Activated effector memory CD4-positive, alpha-beta T cell treated with anti-CD3 and anti-CD28 coated beads, Interleukin-2, amount 50 U/mL, for 16 hours (primary cell): ENCODE measurements at places on chromosomes 1 and 21.

DNA sequence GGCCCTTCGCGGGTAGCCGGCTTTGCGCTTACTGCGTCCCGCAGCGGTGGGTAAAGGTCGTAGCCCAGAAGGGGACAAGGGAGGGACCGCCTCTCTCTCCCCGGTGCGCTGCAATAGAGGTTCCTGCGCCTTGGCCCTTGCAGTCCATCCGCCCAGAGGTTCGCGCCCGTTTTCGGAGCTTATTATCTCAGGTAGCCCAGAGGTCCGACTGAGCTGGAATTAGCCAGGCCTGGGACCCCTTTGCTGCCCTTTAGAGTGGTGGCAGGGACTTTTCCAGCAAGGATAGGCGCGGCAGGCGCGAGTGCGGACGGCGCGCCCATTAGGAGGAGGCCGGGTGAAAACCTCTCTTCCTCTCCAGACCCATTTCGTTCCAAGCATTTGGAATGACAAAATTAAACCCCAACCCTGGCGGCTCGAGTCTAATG lies 5.0 kb downstream of the LHX4 start:
- DNase-seq = peak; percentile 61

GRCh38 chr1:184329962-184330868 lies 56.6 kb upstream of the C1orf21 start:
- no peak for DNase-seq

GRCh38 chr1:111272081-111272480 lies 18.6 kb upstream of the CHIA start:
- DNase-seq = no peak

GRCh38 chr1:151142411-151143056 lies 3.9 kb downstream of the SEMA6C start:
- DNase-seq = no peak

- DNase-seq = no peak
Measured at GRCh38 chr1:60153961-60154360, 80.4 kb upstream of the C1orf87 start.

DNA sequence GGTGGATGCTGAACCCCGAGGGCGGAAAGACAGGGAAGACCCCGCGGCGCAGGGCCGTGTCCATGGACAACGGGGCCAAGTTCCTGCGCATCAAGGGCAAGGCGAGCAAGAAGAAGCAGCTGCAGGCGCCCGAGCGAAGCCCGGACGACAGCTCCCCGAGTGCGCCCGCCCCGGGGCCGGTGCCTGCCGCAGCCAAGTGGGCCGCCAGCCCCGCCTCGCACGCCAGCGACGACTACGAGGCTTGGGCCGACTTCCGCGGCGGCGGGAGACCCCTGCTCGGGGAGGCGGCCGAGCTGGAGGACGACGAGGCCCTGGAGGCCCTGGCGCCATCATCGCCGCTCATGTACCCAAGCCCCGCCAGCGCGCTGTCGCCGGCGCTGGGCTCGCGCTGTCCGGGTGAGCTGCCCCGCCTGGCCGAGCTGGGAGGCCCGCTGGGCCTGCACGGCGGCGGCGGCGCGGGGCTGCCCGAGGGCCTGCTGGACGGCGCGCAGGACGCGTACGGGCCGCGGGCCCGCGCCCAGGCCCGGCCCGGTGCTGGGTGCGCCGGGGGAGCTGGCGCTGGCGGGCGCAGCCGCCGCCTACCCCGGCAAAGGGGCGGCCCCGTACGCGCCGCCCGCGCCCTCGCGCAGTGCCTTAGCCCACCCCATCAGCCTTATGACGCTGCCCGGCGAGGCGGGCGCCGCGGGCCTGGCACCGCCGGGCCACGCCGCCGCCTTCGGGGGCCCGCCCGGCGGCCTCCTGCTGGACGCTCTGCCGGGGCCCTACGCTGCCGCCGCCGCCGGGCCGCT lies 20.7 kb downstream of the FOXO6 start:
- DNase-seq = peak; percentile 76

- no peak for DNase-seq
Measured at GRCh38 chr1:111793923-111794322, 38.2 kb downstream of the DDX20 start.

GRCh38 chr1:229271448-229272159 lies 693 bp downstream of the RAB4A start:
- peak; percentile 79 for DNase-seq

DNA sequence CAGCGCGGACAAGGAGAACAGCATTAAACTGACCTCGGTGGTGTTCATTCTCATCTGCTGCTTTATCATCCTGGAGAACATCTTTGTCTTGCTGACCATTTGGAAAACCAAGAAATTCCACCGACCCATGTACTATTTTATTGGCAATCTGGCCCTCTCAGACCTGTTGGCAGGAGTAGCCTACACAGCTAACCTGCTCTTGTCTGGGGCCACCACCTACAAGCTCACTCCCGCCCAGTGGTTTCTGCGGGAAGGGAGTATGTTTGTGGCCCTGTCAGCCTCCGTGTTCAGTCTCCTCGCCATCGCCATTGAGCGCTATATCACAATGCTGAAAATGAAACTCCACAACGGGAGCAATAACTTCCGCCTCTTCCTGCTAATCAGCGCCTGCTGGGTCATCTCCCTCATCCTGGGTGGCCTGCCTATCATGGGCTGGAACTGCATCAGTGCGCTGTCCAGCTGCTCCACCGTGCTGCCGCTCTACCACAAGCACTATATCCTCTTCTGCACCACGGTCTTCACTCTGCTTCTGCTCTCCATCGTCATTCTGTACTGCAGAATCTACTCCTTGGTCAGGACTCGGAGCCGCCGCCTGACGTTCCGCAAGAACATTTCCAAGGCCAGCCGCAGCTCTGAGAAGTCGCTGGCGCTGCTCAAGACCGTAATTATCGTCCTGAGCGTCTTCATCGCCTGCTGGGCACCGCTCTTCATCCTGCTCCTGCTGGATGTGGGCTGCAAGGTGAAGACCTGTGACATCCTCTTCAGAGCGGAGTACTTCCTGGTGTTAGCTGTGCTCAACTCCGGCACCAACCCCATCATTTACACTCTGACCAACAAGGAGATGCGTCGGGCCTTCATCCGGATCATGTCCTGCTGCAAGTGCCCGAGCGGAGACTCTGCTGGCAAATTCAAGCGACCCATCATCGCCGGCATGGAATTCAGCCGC lies 2.5 kb downstream of the S1PR1 start:
- peak; percentile 84 for DNase-seq

DNA sequence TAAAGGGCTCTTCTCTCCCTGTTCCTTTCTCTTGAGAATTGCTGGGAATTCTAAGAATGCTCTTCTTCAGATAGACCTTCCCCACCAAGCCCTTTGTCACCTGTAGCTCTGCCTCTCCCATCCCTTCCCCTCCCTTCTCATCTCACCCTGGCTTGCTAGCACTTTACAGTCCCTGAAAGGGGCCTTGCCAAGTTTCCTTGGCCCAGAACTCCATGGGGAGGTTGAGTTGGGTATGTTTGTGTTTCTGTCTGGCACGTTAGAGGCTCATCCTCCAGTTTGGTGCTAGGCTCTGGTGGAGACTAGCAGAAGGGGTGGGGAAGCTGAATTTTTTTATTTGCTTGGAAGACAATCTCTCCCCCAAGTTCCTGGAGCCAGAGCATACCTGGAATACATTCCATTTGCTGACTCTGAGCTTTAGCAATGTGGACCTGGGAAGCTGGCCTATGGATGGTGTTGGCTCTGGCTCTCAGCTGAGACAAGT lies 4.9 kb downstream of the CGN start:
- DNase-seq = no peak

DNA sequence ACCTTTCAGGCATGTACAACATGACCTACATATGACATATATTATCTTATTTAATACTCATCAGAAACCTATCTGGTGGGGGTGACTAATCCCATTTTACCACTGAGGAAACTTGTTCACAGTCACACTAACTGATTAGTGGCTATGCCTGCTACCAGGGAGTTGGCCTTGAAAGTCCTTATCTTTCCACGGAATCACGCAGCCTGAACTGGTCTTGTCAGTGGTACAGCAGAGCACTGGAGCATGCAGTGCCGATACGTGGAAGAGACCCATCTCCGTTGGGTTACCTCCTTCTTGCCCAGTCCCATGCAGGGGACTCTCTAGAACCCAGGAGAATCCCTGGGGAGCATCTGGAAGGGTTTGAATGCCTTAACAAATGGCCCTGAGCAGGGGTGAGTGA lies 8.2 kb downstream of the HSD3B1 start:
- no peak for DNase-seq

GRCh38 chr1:236802264-236802663 lies 7.2 kb downstream of the MTR start:
- DNase-seq = no peak

DNA sequence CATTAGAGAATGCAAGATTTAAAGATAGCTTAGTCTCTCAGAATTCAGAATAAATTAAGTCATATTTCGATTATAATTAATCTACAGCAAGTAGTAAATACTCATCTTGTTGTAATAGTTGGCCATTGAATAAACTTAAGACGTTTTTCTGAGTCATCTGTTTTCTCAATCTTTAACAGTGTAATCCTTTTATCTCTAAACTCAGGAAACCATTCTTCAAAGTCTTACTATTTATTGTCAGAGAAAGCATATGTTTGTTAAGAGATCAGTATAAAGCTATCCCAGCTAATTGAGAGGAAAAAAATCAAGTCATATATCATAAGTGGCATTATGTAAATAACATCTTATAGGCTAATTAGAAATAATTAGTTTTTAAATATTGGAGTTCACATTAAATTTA lies 201.2 kb upstream of the ADAMTS5 start:
- DNase-seq = no peak

DNA sequence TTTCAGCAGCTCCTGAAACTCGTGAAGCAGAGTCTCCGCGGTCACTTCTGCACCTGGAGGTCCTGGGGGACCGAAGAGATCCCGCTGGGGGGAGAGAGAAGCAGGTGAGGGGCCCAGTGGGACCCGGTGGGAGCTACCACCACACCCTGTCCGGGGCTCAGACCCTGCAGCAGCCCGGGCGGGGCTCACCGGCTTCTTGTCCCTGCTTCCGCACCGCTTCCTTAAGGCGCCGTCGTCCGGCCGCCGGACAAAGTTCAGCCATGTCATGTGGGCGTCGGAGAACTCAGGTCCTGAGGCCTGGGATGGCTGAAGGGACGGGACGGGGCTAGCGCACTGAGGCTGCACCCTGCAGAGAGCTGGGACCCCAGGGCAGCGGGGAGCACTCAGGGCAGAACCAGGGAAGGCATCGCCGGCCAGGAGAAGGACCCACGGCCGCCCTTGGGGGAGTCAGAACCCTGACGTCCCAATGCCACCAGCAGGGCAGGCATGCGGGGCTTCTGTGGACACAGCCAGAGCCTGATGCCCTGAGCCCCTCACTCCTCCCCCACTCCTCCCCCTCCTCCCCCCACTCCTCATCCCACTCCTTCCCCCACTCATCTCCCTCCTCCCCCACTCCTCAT lies 2.2 kb downstream of the C1QTNF12 start:
- DNase-seq = no peak

- peak; percentile 14 for DNase-seq
Measured at GRCh38 chr1:4002741-4003140, 102.7 kb upstream of the C1orf174 start.

- no peak for DNase-seq
Measured at GRCh38 chr1:2115702-2116341, 65.6 kb downstream of the PRKCZ start.

DNA sequence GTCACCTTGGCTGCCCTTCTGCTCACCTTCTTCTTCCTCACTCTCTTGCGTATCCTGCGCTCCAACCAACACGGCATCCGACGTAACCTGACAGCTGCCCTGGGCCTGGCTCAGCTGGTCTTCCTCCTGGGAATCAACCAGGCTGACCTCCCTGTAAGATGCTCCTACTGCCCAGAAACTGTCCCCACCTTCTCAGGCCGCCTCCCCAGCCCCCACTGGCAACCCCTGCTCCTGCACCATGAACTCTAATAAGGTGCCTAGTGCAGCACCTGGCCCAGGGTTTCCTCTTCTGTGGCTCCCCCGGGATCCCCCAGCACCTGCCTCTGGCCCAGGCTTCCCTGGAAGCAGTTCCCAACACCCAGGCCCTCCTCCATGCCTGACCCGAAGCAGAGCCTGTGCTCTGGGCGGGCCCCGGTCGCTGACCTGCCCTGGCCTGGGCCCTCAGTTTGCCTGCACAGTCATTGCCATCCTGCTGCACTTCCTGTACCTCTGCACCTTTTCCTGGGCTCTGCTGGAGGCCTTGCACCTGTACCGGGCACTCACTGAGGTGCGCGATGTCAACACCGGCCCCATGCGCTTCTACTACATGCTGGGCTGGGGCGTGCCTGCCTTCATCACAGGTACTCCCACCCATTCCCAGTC lies 12.8 kb downstream of the PSRC1 start:
- DNase-seq = no peak

- DNase-seq = no peak
Measured at GRCh38 chr21:45095505-45095904, 21.1 kb downstream of the ADARB1 start.

DNA sequence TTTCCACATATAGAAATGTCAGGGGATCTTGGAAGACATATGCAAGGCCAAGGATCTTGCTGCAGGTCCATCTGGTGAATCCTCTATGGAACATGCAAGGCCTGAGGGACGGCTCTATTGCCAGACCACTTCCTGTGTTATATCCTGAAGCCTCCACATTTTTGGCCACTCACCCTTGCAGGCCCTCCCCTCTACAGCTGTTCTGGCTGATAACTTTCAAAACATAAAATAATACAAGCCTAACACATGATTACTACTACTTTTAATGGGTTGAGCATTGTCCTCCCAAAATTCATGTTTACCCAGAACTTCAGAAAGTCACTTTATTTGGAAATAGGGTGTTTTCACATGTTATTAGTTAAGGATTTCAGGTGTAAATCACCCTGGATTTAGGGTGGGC lies 18.5 kb upstream of the LYPLAL1 start:
- DNase-seq = no peak

- no peak for DNase-seq
Measured at GRCh38 chr1:112878321-112878720, 77.7 kb downstream of the SLC16A1 start.

GRCh38 chr1:241810769-241811405 lies 37.1 kb upstream of the EXO1 start:
- DNase-seq = no peak

- no peak for DNase-seq
Measured at GRCh38 chr1:107198561-107198960, 57.7 kb downstream of the NTNG1 start.

DNA sequence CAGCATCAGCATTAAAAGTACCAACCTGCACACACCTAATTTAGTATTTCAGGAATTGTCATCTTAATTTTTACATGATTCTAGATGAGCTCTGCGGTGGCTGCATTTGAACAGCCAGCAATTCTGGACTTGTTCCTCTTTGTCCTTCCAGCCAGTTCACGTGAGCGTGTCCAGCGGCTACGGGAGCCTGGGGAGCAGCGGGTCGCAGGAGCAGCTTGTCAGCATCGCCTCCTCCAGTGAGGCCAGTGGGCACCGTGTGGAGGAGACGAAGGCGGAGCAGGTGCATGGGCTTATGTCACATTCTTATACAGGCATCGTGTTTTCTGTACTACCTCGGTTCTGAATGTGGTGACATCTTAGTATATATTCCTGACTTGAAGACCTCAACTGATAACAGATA lies 25.7 kb downstream of the PER3 start:
- DNase-seq = no peak

- no peak for DNase-seq
Measured at GRCh38 chr1:157975228-157975950, 18.1 kb upstream of the KIRREL1 start.

DNA sequence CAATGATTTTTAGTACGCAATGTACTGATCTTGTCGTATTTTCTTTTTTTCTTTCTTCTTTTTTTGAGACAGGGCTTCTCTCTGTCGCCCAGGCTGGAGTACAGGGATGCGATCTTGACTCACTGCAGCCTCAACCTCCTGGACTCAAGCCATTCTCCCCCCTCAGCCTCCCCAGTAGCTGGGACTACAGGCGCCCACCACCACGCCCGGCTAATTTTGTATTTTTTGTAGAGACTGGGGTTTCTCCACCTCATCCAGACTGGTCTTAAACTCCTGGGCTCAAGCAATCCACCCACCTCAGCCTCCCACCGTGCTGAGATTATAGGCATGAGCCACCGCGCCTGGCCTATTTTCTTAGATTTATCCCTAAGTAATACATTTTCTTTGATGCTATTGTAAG lies 43.9 kb upstream of the COL6A2 start:
- DNase-seq = no peak
